ENCODE measurements at places on chromosomes 6 and 20. TPM values are rescaled to one million over a fixed set of nuclear protein-coding genes. Genes with fewer than 3 reads are reported as not detected.

GRCh38 chr20:60509407-60509806, 551.2 kb downstream of the CDH26 start:
- H3K27ac ChIP-seq = no peak overlapping the region
- H3K27me3 ChIP-seq = no peaks in the 10 kb centered on the region
- H3K4me1 ChIP-seq = no peaks in the 10 kb centered on the region
- no peaks in the 10 kb centered on the region for H3K36me3 ChIP-seq

- no peak overlapping the region for H3K4me3 ChIP-seq
- H3K36me3 ChIP-seq = peaks cover 48% of the 10 kb centered on the region
- peak overlapping the region; percentile 41 for H3K27ac ChIP-seq
- no peaks in the 10 kb centered on the region for H3K27me3 ChIP-seq
- H3K4me1 ChIP-seq = peaks cover 7% of the 10 kb centered on the region
- DNase-seq = no peak
Measured at GRCh38 chr6:89707766-89708165, 69.2 kb upstream of the LYRM2 start.

GRCh38 chr6:3318821-3319540, 60.2 kb downstream of the PSMG4 start:
- H3K4me1 ChIP-seq = peaks cover 18% of the 10 kb centered on the region
- no peak overlapping the region for H3K27ac ChIP-seq
- no peak overlapping the region for H3K4me3 ChIP-seq
- DNase-seq = no peak
- no peaks in the 10 kb centered on the region for H3K36me3 ChIP-seq

DNA sequence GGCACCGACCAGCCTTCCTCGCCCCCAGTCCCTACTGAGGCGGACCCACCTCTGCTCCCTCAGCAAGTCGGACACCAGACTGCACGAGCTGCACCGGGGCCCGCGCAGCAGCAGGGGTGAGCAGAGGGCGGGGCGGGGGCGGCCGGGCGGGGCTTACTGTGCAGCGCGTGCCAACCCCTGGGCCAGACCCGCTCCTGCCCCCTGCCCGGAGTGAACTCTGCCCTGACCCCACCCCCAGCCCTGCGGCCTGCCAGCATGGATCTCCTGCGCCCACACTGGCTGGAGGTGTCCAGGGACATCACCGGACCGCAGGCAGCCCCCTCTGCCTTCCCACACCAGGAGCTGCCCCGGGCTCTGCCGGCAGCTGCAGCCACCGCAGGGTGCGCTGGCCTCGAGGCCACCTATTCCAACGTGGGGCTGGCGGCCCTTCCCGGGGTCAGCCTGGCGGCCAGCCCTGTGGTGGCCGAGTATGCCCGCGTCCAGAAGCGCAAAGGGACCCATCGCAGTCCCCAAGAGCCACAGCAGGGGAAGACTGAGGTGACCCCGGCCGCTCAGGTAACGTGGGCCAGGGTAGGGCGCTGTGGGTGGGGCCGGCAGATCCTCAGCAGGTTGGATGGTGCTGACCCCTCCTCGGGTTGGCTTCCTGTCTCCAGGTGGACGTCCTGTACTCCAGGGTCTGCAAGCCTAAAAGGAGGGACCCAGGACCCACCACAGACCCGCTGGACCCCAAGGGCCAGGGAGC, 1.5 kb upstream of the SLC2A4RG start:
- H3K4me1 ChIP-seq = peaks cover 21% of the 10 kb centered on the region
- H3K27ac ChIP-seq = no peak overlapping the region
- H3K36me3 ChIP-seq = peaks cover 18% of the 10 kb centered on the region
- H3K4me3 ChIP-seq = peak overlapping the region; percentile 33
- no peaks in the 10 kb centered on the region for H3K27me3 ChIP-seq
- no peak for DNase-seq

DNA sequence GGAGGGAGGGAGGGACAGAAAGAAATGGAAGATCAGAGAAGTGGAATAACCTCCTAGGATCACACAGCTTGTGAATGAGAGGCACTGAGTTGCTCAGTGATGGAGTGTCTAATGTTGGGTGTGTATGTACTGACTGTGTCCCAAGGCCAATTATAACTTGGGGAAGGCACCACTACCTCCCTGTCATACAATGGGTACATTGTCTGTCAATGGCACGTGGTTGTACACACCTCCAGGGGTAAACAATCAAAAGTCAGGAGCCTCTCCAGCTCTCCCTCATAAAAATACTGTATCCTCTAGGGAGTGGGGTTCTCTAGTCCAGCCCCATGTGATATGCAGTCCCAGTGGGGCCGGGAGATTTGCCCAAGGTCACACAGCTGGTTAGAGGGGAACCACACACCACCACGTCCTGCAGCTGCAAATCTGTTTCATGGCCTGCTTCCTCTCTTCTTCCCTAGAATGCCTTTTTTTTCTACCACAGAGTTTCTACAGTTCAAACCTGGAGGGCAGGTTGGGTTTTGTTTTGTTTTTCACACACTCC, 112.5 kb downstream of the SNX5 start:
- H3K4me1 ChIP-seq = peaks cover 26% of the 10 kb centered on the region
- H3K36me3 ChIP-seq = no peaks in the 10 kb centered on the region
- peaks cover 4% of the 10 kb centered on the region for H3K27me3 ChIP-seq
- H3K27ac ChIP-seq = no peak overlapping the region
- peak; percentile 14 for DNase-seq

Gene DEFB129
- total RNA-seq = not detected

Gene BMP7
- total RNA-seq = 0.12 TPM
